GM13976 (cell line): ENCODE measurements at places on chromosomes 3 and 15.
A peak's percentile ranks its signal among the peaks of the same experiment; 100 is the strongest.

DNA sequence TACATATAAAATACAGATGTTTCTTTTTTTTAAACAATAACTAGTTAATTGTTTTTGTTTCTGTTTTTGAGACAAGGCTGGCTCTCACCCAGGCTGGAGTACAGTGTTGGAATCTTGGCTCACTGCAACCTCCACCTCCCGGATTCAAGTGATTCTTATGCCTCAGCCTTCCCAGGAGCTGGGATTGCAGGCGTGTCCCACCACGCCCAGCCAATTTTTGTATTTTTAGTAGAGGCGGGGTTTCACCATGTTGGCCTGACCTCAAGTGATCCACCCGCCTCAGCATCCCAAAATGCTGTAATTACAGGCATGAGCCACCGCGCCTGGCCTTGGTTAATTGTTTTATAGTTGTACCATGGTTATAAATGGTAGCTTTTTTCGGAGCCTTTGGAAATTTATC, 72.3 kb downstream of the PIAS1 start:
- DNase-seq, result no peak

- peak; percentile 47 for DNase-seq
These were observed 166.4 kb upstream of the UBE2E2 start for GRCh38 chr3:23036728-23037127.

DNA sequence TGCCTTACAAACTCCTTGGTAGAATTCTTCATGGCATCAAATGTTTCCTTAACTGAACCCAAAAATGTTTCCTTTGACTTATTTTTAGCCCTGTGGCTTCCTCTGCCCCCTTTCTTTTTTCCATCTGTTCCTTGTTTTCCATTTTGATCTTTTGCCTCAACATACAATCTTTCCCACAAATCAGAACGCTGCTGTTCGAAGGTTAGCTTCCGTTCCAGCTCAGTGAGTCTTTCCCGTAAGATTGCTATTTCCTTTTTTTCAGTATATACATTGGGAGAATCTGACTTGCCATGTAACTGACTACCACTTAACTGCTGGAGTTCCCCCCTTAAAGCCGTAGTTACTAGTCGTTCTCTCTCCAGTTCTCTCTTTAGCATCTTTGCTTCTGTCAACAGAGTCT, 41.2 kb downstream of the PIGB start:
- DNase-seq, result no peak

DNA sequence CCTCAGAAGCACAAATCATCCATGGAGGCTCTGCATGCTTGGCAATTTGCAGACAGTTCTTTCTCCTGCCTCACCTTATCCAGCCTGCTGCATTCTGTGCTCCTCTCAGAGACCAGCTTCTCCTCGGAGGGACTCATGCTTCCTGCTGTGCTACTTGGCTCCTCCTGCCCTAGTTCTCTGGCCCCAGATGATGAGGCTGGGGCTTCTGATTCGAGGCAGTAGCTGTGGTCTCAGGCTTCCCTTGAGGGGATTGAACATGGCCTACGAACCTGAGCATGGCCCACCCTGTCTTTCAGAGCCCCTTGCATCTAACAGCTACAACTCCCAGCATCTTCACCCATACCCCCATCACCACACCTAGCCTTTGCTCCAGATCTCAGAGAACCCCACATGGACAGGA, 6.7 kb downstream of the VIPR1 start:
- DNase-seq, result no peak

- DNase-seq, result no peak
These were observed 81.1 kb downstream of the CCNL1 start for GRCh38 chr3:157078811-157079185.

DNA sequence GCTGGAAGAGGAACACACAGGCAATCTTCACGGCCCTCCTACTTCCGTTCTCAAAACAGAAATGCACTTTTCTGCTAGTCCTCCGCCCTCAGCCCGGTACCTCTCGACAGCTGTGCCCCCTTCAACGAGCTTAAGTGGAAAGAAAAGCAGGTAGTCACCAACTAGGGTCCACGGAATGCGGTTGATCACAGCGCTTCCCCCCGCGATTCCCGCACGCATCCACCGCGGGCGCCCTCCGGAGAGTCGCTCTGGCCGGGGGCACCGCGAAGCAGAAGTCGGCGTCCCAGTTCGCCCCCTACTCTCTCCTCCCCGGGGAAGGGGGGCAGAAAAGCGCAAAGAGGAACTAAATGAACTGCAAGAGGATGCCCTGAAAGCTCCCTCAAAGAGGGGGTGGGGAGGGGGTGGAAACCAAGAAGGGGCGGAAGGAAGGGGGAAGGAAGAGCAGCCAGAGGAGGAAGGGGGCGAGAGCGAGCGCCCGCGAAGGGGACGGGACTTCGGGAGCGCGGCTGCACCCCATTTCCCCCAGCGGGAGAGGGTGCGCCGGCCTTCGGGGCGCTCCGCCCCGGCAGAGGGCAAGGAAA, 738 bp downstream of the ACAP2 start:
- DNase-seq, result peak; percentile 52

DNA sequence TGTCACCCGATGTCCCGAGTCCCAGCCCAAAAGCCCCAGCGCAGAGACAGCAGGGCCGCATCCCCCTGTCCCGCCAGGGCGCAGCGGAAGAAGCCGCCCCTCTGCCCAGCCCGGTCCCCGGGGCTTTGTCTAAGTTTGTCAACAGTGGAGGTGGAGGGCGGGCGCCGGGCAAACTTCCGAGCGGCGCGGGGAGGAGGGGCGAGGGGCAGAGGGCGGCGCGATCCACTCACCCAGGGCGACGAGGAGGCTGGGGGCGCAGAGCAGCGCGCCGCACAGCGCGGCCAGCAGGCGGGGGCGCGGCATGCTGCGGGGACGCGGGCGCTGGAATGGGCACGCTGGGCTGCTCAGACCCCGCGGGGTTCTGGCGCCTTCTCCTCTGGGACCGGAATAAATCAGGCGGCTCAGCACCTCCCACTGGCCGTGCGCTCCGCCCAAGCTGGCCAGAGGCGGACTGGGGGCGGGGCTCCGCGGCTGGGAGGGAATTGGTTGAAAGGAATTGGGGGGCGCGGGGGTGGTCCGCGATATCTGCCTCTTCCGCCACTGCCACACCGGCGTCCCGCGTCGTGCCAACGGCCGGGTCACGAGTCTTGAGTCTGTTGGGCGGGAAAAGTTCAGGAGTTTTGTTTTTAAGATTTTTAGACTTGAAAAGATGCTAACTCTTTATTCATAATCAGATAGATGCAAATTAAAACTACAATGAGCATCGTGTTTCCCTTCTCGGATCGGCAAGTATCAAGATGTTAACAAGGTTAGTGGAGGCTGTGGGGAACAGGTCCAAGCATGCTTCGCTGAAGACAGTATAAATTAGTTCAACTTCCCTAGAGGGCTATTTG, at the start of gene MFGE8:
Gene MFGE8 (minus strand): TSS at position 363 of the 833 bp plus-strand sequence. CDS start 60 bp downstream, at position 303.
- DNase-seq, result peak; percentile 83

DNA sequence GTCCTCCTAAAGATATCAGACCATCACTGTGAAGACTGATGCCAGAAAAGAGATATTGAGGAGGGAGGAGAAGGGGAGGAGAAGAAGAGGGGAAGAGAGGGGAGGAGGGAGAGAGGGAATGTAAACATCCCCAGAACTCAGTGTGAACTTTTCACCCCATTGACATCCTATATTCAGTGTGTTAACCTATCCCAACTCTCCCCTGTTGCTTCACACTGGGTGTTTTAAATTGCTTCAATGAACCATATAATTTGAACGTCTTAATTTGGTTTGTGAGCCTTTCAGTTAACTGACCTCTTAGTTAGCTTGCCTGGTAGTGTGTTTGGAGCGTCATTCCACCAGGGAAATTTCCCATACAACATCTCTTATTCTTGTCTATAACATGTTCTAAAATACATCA, 29.8 kb upstream of the PTPRG start:
- no peak for DNase-seq

DNA sequence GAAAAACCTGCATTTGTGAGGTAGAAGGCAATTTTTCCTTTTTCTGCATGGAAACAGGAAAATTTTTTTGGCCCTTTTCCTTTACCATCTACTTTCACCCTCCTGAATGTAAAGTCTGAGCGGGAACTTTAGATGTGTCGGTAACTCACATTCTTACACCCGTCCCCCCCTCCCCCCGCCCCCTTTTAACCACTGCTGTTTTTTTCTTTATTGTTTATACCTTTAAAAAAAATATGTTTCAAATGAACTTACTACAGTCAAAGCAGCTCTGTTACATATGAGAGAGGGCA, 487 bp upstream of the HES1 start:
- DNase-seq, result no peak

GRCh38 chr3:97917813-97918536, 54.3 kb downstream of the RIOX2 start:
- DNase-seq, result no peak

- DNase-seq, result no peak
These were observed 118.7 kb downstream of the NUP210 start for GRCh38 chr3:13301286-13301987.

GRCh38 chr15:48112242-48112641, 8.5 kb upstream of the SLC24A5 start:
- DNase-seq, result peak; percentile 4

DNA sequence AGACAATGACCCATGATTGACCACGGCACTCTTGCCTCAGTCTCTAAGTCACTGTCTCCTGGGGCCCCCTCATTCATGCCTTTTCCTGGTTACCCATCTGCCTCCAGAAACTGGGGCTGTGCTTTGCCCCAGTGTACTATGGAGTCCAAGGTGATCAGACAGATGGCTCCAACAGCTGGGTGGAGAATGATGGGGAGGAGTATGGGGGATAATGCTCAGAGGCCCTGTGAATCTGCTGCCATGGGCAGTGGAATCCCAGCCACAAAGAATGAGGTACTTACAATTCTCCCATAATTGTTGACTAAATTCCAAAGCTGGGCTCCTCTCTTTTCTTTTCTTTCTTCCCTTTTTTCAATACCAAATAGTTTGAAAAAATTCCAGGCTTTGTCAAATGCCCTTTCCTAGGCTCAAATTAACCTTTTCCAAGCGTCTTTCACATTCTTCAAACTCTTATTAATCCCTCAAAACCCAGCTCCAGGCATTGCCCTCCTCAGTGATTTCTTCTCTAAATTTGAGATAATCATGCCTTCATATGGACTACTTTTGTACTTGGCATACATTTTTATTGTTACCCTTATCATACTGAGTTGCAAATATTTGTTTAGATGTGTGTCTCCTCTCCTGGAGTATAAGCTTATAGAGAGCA, 148.5 kb upstream of the ICE2 start:
- DNase-seq, result no peak

DNA sequence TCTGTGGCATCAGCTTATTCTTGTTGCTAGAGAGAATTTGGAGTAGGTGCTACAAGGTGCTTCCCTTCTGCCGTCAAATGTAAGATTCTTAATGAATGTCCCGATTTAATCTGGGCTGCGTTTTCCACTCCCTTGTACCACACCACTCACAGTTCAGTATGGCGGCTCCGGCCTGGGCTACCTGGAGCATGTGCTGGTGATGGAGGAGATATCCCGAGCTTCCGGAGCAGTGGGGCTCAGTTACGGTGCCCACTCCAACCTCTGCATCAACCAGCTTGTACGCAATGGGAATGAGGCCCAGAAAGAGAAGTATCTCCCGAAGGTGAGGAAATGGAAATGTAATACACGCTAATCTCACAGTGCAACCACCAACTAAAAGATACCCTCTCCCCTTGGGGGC, 4.9 kb downstream of the IVD start:
- no peak for DNase-seq

DNA sequence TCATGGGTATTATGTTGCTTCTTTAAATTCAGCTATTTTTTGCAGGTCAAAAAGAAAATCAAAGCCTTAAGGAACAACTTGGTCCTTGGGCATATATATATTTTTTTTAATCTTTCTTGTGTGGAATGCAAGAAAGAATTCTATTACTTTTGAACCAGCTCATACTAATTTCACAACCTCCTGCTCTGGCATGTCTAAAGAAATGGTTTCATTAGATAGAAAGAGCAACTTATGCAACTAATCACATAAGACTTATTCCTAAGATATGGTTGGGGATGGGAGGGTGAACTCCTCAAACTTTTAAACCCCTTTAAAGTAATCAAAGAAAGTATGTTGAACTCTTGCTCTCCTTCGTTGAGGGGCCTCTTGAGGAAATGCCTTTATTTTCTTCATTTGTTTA, 114.9 kb downstream of the GMNC start:
- no peak for DNase-seq

DNA sequence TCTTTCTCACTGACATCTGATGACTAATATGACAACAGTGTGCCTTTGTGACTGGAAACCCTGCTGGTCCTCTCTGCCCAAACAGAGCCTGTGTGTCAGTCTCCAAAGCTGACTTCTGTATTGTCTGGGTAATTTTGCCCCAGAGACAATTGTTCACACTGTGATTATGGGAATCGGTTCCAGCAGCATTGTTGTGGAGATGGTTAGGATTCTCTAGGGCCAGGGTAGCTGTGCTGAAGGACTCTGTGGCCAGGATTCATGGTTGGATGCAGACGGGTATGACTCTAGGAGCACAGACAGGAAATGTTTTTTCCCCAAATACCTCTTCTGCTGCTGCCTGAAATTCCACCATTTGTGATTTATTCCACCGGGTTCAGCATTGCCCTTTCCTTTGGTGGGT, 57.5 kb upstream of the ITGA11 start:
- no peak for DNase-seq

GRCh38 chr15:31239409-31239808, 87.2 kb upstream of the KLF13 start:
- DNase-seq, result no peak
